ENCODE measurements at places on chromosomes 16 and 17.

GRCh38 chr16:48201515-48202201 is 42.4 kb upstream of the LONP2 start:
- DNase-seq = no peak

GRCh38 chr16:82149536-82149935 is 20.5 kb downstream of the MPHOSPH6 start:
- no peak for DNase-seq

DNA sequence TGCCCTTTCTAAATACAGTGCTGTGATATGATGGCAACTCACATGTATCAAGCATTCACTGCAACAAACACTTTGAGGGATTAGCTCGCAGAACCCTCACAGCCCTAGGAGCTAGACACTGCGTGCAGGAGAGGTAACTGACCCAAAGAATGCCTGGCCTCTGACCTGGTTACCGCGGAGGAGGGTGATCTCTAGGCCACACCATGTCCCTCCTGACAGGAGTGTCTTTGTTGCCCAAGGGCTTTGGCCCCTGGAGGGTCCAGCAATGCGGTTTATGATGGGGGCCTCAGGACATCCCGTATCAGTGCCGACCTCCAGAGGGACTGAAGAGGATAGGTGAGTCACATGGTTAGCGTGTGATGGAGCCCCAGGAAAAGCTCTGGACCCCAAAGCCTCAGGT is 130.6 kb downstream of the MGAT5B start:
- no peak for DNase-seq

- DNase-seq = no peak
These were observed 174.3 kb downstream of the UTP18 start for GRCh38 chr17:51434434-51435170.

DNA sequence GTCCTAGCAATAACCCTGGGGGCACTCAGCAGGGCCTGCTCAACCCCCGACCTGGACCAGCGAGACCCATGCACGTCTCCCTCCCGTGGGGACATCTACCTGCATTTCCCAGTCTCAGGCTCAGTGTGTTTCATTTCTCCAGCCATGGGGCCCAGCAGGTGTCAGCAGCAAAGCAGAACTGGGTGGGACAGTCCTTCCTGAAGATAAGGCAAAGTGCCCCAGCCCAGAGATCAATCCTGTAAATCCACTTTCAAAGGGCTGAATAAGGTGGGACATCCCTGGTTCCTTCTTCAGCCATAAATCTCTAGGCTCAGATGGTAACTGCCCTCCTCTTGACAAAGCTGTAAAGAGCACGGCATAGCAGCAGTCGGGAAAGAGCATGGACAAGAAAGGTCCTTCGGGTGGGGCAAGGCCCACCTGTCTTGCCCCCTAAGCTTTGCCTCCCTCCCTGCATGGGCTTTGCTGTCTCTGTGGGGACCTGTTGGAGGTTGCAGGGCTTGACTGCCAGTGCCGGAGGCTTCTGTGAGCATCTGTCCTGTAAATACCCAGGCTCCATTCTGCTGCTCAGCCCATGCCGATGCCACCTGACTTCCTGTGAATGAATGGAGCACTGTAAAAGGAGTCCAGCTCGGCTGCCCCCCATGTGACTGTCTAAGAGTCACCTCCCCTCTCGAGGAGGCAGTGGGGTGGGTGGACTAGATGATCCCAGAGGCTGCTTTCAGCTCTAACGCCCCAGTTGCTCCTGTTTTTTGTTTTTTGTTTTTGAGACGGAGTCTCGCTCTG is 84.8 kb upstream of the TBC1D3K start:
- DNase-seq = no peak

Data from bone marrow (tissue), 2 donors.